Activated CD4-positive, alpha-beta T cell treated with anti-CD3 and anti-CD28 coated beads for 48 hours (primary cell): ENCODE measurements at places on chromosomes 16 and 17.

- DNase-seq: peak; percentile 61
Measured at GRCh38 chr16:57720142-57720575, 15.4 kb upstream of the KATNB1 start.

DNA sequence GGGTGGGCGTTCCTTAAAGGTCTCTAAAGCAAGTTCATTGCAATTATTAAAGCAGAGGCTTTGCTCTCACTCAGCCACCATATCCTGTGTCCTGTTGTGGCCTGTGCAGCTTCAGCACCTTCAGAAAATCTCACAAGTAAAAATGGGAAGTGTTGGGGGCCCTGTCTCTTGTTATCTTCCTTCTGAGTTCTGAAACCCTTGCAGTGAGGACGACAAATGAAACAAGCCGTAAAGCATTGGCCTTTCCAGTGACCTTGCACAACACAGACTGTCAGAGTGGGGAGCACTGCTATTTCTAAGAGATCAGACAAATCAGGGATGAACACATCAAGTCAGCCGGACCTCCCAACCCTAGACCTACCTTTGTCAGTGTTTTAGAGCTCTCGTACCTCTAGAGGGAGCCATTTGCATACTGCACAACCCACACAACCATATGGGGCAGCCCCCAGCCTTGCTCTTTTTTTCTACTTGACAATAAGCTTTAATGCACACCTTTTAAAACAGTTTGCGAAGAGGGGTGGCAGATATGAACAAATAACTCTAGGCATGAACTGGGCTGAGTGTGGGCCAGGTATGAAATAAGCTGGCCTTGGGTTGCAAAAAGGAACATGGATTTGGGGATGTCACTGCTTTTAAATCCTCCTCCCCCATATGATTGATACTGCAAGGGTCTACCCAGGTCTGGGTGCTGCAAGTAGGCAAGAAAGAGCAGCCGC is 89.8 kb downstream of the KATNIP start:
- peak; percentile 35 for DNase-seq

DNA sequence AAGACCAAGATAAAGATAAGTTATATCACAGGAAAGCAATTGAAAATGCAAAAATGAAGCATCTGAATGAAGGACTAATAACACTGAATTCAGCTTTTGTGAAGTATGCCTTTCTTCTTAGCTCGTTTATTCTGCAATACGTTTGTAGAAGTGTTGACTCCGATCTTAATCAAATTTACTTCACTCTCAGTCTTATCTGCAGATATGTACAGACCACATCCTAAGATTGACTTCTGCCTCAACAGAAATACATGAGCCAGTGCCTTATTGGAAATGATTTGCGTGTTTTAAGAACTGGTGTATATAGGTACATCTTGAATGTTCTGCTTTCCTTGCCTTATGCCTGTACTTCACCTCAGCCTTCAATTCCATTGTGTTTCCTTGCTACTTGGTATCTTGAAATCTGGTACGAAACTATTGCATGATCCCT is 1.3 kb downstream of the ATF7IP2 start:
- no peak for DNase-seq

GRCh38 chr16:11291091-11291703 is 10.1 kb upstream of the PRM1 start:
- no peak for DNase-seq

GRCh38 chr16:50295541-50296132 is 29.3 kb downstream of the ADCY7 start:
- DNase-seq: no peak

- no peak for DNase-seq
Measured at GRCh38 chr17:50013079-50013478, 18.1 kb upstream of the DLX3 start.

DNA sequence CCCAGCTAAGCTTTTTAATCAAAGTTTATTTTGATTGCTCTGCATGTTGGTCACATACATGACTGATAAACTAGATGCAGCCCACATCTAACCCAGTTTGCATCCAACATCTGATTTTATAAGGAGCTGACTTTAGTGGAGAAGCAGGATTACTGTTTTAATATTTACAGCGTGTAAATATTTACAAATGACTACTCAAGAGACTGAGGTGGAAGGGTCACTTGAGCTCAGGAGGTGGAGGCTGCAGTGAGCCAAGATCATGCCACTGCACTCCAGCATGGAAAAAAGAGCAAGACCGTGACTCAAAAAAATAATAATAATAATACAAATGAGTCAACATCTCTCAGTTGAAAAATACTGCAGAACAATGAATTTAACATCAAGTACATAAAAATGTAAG is 50.8 kb downstream of the PARN start:
- no peak for DNase-seq

GRCh38 chr16:56916571-56917403 is 15.2 kb upstream of the HERPUD1 start:
- peak; percentile 34 for DNase-seq

DNA sequence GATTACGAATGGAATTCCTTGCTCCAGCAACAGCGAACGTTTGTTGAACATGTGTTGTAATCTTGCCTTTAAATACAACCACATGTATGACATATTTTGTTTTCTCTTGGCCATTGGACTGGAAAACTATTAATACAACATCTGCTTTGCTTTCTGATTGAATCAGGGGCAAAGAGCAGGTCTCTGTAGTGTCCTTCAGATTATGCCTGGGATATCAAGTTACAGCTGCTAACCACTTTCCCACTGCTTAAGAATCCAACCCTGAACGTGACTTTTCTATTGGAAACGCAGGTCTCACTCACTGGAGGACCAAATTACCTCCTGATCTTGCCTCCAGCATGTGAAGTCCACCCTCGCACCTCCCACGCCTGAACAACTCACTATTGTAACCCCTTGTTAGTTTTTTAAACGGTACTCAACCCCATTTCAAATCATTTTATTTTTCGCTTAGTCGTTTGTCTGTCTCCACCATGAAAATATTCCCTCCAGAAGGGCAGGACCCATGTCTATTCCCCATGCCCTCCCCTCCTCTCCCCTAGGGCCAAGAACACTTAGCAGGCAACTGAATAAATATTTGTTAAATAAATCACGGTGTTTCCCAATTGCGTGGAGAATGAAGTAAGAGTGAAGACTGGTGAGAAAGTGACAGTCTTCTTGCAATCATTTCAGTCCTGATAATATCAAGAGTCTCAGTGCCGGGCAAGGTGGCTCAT is 57.4 kb upstream of the MRTFB start:
- no peak for DNase-seq

DNA sequence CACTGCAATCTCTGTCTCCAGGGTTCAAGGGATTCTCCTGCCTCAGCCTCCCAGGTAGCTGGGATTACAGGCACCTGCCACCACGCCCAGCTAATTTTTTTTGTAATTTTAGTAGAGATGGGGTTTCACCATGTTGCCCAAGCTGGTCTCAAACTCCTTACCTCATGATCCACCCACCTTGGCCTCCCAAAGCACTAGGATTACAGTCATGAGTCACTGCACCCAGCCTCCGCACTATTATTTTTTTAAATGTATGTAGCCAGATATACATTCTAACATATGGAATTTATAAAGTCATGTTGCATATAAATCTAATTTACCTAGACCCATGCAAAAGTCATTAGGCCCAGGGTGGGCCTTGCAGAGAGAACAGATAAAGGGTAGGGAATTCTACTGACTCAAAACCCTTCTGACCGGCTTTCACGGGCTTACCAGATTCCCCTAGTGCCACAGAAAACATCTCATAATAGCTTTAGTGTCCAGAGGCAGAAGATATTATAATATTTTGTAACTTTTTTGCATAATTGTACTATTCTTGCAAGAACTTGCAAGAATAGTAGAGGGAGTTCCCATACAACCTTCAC is 20.5 kb upstream of the HELZ start:
- DNase-seq: no peak

- no peak for DNase-seq
Measured at GRCh38 chr16:27025581-27025980, 41.1 kb upstream of the C16orf82 start.

GRCh38 chr17:19414396-19415280 is 3.6 kb downstream of the RNF112 start:
- no peak for DNase-seq

GRCh38 chr16:23279721-23280153 is 22.4 kb upstream of the SCNN1B start:
- DNase-seq: no peak

GRCh38 chr17:67403065-67403464 is 26.0 kb downstream of the PITPNC1 start:
- DNase-seq: no peak

- DNase-seq: no peak
Measured at GRCh38 chr17:1626333-1626732, 2.3 kb downstream of the SLC43A2 start.

DNA sequence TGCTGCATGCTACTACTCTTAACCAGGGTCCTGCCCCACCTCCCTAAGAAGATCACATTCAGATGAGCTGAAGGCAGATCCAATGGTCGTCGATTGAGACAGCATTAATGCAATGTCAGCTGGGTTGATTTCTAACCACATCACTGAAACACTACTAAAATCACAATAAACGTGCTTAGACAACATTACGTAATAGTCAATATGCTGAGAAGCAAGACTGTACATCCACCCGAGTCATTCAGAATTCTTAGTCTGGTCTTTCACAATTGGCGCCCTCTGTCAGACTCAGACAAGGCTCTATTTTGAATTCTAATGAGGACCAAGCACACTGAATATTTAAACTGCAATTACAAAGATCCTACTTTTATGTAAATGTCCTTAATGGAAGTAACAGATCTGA is 205.2 kb downstream of the STX8 start:
- no peak for DNase-seq

DNA sequence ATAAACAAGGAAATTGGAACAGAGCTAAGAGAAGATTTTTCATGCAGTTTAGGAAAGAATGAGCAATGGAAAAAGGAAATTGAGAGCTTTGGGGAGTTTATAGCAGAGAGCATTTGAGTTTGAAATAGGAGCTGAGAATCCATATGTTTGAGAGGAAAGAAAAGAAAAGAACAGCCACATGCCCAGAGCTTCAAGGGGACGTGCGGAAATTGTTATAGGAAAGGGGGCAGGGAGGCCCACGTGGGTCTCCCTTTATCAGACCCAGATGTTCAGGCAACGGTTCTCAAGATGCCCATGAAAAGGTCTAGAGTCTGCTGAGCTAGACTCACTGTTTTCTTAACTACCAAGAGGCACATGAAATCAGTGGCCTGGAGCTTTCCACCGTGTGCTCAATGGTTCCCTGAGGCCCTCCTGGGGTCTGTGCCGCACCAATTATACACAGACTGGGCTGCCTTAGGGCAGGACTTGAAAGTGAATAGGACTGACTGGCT is 31.2 kb downstream of the CHD9 start:
- no peak for DNase-seq

DNA sequence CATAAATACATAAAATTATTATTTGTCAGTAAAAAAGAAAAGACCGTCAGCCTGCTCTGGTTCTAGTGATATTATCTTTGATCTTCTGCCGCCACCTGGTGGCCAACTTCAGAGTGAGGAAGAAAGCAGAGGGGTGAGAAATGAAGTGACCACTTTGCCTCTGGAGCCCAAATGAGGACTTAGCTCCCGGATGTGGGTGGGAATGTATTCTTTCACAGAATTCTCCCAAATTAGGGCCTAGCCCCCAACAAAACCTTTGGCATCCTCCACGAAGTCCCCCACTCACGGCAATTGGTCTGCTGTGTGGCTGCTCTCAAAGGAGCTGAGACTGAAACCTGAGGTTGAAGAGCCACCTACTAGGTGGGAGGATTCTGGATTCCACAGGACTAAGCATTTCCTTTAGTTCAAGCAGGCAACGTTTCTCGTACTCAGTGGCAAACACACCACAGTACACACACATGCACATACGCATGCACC is 4.9 kb upstream of the ZNF267 start:
- peak; percentile 89 for DNase-seq

GRCh38 chr16:56861092-56861610 is 3.9 kb upstream of the SLC12A3 start:
- DNase-seq: no peak
